ENCODE measurements at places on chromosomes 11 and 22. TPM values are rescaled to one million over a fixed set of nuclear protein-coding genes. Genes with fewer than 3 reads are reported as not detected.

The FIBIN gene
- 2.7 TPM for total RNA-seq

The FAU gene
- 508 TPM for total RNA-seq

The BEST1 gene
- total RNA-seq = 1.7 TPM

The FOLR3 gene
- not detected for total RNA-seq

The ME3 gene
- 59.5 TPM for total RNA-seq

The OR56A1 gene
- not detected for total RNA-seq

The APOBEC3F gene
- total RNA-seq = not detected

The SMC1B gene
- not detected for total RNA-seq

The GPR83 gene
- under 0.01 TPM for total RNA-seq

The PRR33 gene
- not detected for total RNA-seq

The DRICH1 gene
- not detected for total RNA-seq

DNA sequence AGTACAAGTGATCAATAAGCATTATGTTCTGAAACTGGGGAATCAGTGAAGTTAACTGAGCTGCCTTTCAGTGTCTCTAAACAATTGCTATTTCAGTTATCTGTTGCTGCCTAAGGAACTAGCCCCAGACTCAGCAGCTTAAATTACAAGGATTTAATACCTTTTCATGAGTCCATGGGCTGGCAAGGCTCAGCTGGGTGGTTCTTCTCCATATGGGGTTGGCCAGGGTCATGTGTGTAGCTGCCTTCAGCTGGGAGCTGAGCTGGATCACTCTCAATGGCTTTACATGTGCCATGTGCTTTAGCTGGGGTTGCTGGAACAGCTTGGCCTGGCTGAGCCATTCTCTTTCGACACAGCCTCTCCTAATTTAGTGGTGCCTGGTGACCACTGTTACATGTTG lies 295.0 kb upstream of the NCAM1 start:
- no peak overlapping the region for H3K4me3 ChIP-seq
- DNase-seq = no peak
- no peaks in the 10 kb centered on the region for H3K36me3 ChIP-seq
- no peak overlapping the region for H3K27ac ChIP-seq
- no peaks in the 10 kb centered on the region for H3K4me1 ChIP-seq

DNA sequence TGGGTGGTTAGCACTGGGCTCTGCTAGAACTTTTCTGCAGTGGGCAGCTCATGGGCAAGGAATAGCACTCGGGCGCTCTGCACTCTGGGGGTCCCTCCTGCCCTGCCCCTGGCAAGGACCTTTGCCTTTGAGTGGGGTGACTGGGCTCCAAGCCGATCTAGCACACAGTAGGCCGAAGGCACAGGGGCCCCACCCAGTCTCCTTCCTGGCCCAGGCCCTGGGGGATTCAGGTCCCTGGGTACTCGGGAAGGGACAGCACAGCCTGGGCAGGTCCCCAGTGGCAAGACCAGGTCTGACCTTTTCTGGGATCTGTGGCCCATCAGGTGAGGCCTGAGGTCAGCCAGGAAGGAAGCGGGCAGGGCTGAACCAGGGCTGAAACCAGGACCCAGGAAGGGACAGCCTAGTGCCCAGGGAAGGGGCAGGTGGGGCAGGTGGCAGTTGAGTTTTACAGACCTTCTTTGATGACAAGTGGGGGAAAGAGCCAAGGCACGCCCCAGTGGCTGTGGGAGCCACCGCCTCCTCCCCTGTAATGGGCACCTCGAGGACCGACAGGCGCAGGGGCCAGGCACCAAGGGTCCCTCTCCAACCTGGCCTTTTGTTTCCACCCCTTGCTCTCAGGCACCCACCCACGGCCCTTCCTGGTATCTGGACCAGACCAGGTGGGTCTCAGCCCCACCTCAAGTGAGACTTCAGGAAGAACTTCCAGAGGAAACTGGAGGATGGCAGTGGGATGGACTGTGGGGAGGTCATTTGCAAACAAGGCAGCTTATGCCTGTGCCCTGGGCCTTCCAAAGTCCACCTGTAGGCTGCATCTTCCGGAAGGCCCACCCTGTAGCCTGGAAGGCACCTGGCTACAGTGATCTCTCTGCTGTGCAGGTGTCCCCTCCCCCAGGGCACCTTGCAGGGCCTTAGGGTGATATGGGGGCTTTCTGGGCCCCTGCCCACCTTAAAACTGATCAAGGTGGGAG lies 883 bp upstream of the AIFM3 start:
- H3K36me3 ChIP-seq = no peaks in the 10 kb centered on the region
- peaks cover 19% of the 10 kb centered on the region for H3K4me1 ChIP-seq
- no peak for DNase-seq
- peaks cover 33% of the 10 kb centered on the region for H3K27me3 ChIP-seq
- H3K27ac ChIP-seq = no peak overlapping the region

DNA sequence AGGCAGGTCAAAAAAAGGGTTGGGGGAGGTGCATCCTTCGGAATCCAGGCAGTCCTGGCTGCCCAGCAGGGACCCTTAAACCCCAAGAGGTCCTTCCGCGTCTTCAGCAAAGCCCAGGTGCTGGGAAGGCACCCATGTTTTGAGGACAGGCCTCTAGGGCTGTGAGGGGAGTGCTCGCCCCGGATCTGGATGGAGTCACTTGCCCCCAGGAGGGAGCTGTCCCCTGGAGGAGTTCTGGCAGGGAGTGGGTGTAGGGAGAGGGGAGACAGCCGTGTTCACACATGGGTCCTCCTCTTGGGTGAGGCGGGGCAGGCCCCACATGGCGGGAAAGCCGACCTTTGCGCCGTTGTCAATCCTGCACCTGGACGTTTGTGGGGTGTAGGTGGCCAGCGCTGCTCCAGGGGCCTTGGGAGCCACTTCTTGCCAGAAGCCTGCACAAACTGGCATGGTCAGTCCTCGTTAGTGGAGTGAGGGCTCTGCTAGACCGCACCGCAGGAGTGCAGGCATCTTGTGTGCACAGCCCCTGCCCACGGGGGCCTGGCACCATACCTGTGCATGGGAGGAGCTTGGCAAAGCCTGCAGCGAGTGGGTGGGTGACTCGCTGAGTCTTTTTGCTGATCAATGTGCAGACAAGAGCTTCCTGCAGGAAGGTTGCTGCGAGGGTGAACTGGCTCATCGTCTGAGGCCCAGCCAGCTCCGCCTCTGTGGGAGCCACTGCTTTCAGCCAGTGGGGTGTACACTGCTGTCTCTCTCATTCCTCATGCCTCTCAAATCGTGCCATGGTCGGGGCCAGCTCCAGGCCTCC lies 16.0 kb downstream of the PPIL2 start:
- peaks cover 72% of the 10 kb centered on the region for H3K36me3 ChIP-seq
- H3K27ac ChIP-seq = no peak overlapping the region
- no peak overlapping the region for H3K4me3 ChIP-seq
- no peaks in the 10 kb centered on the region for H3K27me3 ChIP-seq
- no peak for DNase-seq

- no peaks in the 10 kb centered on the region for H3K4me1 ChIP-seq
- H3K36me3 ChIP-seq = no peaks in the 10 kb centered on the region
These were observed 168.6 kb downstream of the ADAMTS15 start for GRCh38 chr11:130617001-130617400.

- peak; percentile 62 for DNase-seq
- H3K36me3 ChIP-seq = no peaks in the 10 kb centered on the region
- H3K4me3 ChIP-seq = no peak overlapping the region
These were observed 147.2 kb downstream of the TRPC6 start for GRCh38 chr11:101436511-101437142.

- no peak for DNase-seq
- H3K27me3 ChIP-seq = no peaks in the 10 kb centered on the region
- H3K27ac ChIP-seq = no peak overlapping the region
- no peaks in the 10 kb centered on the region for H3K36me3 ChIP-seq
These were observed 714.7 kb downstream of the BRD1 start for GRCh38 chr22:49112661-49113626.

GRCh38 chr11:10067629-10068300 lies 226.3 kb downstream of the SBF2 start:
- no peaks in the 10 kb centered on the region for H3K4me1 ChIP-seq
- no peak overlapping the region for H3K27ac ChIP-seq
- DNase-seq = no peak
- H3K4me3 ChIP-seq = no peak overlapping the region

GRCh38 chr11:35276396-35277145 lies 137.6 kb downstream of the CD44 start:
- H3K4me1 ChIP-seq = peaks cover 24% of the 10 kb centered on the region
- H3K36me3 ChIP-seq = no peaks in the 10 kb centered on the region
- H3K27ac ChIP-seq = peak overlapping the region; percentile 83
- DNase-seq = peak; percentile 33

DNA sequence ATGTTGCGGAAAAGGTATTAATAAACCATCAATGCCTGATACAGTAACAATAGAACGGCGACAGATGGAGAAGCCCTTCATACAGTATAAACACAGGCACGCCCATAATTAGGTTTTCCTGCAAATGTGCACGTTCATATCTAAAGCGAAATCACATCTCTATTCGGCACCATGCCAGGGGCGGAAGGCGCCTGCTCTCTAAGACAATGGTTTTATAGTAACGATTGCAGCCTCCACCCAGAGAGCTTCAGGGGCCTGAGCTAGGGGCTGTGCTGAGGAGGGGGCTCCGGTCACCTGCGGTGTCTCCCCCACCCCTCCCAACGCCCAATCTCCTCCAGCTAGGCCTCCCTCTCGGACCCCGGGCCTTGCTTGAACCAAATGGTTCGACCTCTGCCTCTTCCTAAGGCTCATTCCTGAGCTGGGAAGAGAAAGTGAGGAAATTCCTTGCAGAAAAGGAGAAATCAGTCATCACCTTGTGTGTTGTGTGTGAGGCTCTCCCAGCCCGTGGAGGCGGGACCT lies 9.6 kb downstream of the KRTAP5-5 start:
- no peak overlapping the region for H3K27ac ChIP-seq
- peak; percentile 77 for DNase-seq
- H3K4me3 ChIP-seq = no peak overlapping the region
- peaks cover 14% of the 10 kb centered on the region for H3K4me1 ChIP-seq
- no peaks in the 10 kb centered on the region for H3K27me3 ChIP-seq
- no peaks in the 10 kb centered on the region for H3K36me3 ChIP-seq

- no peak for DNase-seq
- H3K4me3 ChIP-seq = no peak overlapping the region
- H3K4me1 ChIP-seq = peaks cover 48% of the 10 kb centered on the region
- no peak overlapping the region for H3K27ac ChIP-seq
- H3K36me3 ChIP-seq = peaks cover 23% of the 10 kb centered on the region
These were observed 10.3 kb downstream of the PIK3C2A start for GRCh38 chr11:17197431-17197898.

GRCh38 chr11:125264100-125265022 lies 99.8 kb downstream of the PKNOX2 start:
- no peaks in the 10 kb centered on the region for H3K36me3 ChIP-seq
- H3K4me3 ChIP-seq = no peak overlapping the region
- H3K27me3 ChIP-seq = no peaks in the 10 kb centered on the region
- DNase-seq = no peak
- peak overlapping the region; percentile 37 for H3K27ac ChIP-seq

DNA sequence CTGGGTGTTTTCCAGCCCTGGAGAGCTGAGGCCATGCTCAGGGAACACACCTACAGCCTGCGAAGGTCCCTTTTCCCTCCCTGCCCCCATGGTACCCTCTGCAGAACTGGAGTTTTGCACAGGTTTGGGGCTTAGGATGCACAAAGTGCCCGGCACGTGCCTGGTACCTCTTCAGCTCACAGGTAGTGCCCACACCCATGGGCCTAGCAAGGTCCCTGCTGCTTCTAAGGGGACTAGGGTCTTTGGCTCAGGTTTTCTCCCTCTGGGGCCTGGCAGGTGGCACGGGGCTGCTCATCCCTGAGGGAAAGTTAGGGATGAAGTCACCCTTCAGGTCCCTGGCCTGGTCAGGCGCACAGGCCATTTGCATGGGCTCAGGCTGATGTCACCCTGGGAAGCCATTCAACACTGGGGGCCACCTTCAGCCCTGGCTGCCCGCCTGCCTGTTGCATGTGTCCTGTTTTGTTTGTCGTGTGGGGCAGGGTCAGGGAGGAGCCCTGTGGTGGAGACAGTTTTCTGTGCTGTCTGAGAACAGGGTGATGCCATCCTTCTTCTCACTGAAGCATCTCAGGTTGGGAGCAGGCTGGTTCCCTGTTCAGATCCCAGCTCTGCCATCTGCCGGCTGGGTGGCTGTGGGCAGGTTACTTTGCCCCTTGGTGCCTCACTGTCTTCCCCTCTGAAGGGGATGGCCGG lies 68.3 kb upstream of the CRYBB3 start:
- H3K4me3 ChIP-seq = no peak overlapping the region
- H3K27me3 ChIP-seq = no peaks in the 10 kb centered on the region
- H3K4me1 ChIP-seq = peaks cover 95% of the 10 kb centered on the region
- peak overlapping the region; percentile 21 for H3K27ac ChIP-seq

DNA sequence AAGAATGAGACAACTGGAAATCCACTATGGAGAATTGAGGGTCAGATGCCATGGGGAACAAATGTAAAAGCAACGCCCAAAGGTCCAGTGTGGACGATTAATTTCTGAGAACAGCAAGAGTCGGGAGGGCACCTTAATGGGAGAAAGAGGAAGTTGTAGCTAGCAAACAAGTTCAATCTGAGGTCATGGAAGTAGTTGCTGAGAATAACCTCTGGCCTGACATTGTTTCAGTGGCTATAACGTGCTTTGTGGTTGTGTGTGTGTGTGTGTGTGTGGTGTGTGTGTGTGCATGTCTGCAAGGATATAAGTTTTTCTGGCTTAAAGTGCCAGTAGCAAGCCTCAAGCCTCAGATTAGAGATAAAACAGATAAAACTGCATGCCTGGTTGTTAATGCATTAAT lies 1630.1 kb upstream of the TENM4 start:
- no peak overlapping the region for H3K27ac ChIP-seq
- no peak for DNase-seq
- no peaks in the 10 kb centered on the region for H3K4me1 ChIP-seq

DNA sequence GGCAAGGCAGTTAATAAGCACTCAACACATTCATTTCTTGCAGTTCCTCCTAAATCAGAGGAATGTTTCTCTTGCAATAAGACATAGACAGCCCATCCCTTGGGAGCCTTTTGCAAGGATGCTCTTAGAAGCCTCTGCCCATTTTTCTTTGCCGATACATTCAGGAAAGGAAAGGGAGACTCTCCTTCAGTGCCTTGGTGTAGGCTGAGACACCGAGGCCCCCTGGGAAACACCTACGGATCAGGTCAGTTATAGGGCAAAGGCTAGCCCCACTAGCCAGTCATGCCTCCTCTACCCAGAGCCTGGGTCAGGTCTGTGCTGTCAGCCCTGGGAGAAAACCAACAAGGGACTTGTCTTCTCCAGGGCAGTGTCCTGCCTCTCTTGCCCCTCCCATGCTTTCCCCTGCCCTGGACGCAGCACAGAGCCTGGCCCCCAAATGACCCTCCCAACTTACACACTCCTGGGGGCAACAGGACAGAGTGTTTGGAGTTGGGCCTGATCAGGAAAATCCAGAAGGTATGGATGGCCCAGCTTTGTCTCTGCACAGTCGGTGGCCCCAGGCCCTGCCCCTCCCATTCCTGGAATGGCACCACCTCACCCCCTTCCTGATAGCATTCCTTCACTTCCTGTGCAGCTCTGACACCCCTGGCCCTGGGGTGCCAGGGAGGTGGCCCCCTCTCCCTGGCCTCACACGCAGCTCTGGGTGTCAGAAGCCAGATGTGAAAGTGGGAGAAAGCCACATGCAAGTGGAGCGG lies 18.3 kb downstream of the ANKK1 start:
- no peaks in the 10 kb centered on the region for H3K36me3 ChIP-seq
- no peaks in the 10 kb centered on the region for H3K4me1 ChIP-seq
- no peak overlapping the region for H3K27ac ChIP-seq
- H3K4me3 ChIP-seq = no peak overlapping the region
- no peaks in the 10 kb centered on the region for H3K27me3 ChIP-seq
